Cardiac muscle cell (in vitro differentiated cells and primary cell): ENCODE measurements at places on chromosomes 13 and 19. TPM values are rescaled to one million over a fixed set of nuclear protein-coding genes. Genes with fewer than 3 reads are reported as not detected.
A peak's percentile ranks its signal among the peaks of the same experiment; 100 is the strongest.

GRCh38 chr13:80171096-80171495, 169.8 kb downstream of the SPRY2 start:
- H3K4me3 ChIP-seq: no peak overlapping the region
- no peaks in the 10 kb centered on the region for H3K27me3 ChIP-seq
- no peak for DNase-seq
- H3K4me1 ChIP-seq: peaks cover 10% of the 10 kb centered on the region
- no peak overlapping the region for H3K27ac ChIP-seq

GRCh38 chr19:34254698-34255432, 511 bp downstream of the GARRE1 start:
- peak overlapping the region; percentile 71 for H3K4me3 ChIP-seq
- peaks cover 5% of the 10 kb centered on the region for H3K4me1 ChIP-seq
- H3K27me3 ChIP-seq: no peaks in the 10 kb centered on the region
- H3K36me3 ChIP-seq: no peaks in the 10 kb centered on the region
- peak overlapping the region; percentile 92 for H3K27ac ChIP-seq

- no peak overlapping the region for H3K4me3 ChIP-seq
- H3K27ac ChIP-seq: no peak overlapping the region
- no peaks in the 10 kb centered on the region for H3K4me1 ChIP-seq
- no peaks in the 10 kb centered on the region for H3K27me3 ChIP-seq
- H3K36me3 ChIP-seq: peaks cover 2% of the 10 kb centered on the region
Measured at GRCh38 chr19:46670813-46671212, 9.8 kb upstream of the DACT3 start.

DNA sequence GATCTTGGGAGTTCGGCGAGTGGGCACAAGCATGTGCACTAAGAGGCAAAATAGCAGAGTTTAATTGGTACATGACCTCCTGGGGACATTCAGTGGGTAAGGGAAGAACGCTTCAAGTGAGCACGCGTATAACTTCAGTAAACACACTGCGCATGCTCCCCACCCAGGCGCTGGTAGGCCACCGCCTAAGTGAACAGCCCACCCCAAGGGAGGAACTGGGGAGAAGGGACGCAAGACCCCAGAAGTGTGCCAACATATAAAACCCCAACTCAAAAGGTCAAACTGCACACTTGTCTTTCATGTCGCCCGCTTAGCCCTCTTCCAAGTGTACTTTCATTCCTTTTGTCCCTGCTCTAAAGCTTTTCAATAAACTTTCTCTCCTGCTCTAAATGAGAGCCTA, 10.5 kb upstream of the NTN5 start:
- no peaks in the 10 kb centered on the region for H3K36me3 ChIP-seq
- no peak overlapping the region for H3K4me3 ChIP-seq
- DNase-seq: peak; percentile 65
- no peaks in the 10 kb centered on the region for H3K27me3 ChIP-seq
- H3K27ac ChIP-seq: no peak overlapping the region
- no peaks in the 10 kb centered on the region for H3K4me1 ChIP-seq

- DNase-seq: no peak
- no peaks in the 10 kb centered on the region for H3K27me3 ChIP-seq
- H3K4me1 ChIP-seq: no peaks in the 10 kb centered on the region
- H3K27ac ChIP-seq: no peak overlapping the region
- no peaks in the 10 kb centered on the region for H3K36me3 ChIP-seq
- H3K4me3 ChIP-seq: no peak overlapping the region
Measured at GRCh38 chr13:106819413-106820180, 251.7 kb upstream of the ARGLU1 start.

GRCh38 chr19:5974721-5975387, 3.1 kb downstream of the RANBP3 start:
- no peak overlapping the region for H3K4me3 ChIP-seq
- peak overlapping the region; percentile 16 for H3K27ac ChIP-seq
- H3K36me3 ChIP-seq: no peaks in the 10 kb centered on the region
- peaks cover 3% of the 10 kb centered on the region for H3K4me1 ChIP-seq
- DNase-seq: no peak

GRCh38 chr19:10333758-10334587, 644 bp upstream of the RAVER1 start:
- no peaks in the 10 kb centered on the region for H3K27me3 ChIP-seq
- peak overlapping the region; percentile 18 for H3K27ac ChIP-seq
- peaks cover 8% of the 10 kb centered on the region for H3K36me3 ChIP-seq
- peaks cover 4% of the 10 kb centered on the region for H3K4me1 ChIP-seq
- peak; percentile 5 for DNase-seq

DNA sequence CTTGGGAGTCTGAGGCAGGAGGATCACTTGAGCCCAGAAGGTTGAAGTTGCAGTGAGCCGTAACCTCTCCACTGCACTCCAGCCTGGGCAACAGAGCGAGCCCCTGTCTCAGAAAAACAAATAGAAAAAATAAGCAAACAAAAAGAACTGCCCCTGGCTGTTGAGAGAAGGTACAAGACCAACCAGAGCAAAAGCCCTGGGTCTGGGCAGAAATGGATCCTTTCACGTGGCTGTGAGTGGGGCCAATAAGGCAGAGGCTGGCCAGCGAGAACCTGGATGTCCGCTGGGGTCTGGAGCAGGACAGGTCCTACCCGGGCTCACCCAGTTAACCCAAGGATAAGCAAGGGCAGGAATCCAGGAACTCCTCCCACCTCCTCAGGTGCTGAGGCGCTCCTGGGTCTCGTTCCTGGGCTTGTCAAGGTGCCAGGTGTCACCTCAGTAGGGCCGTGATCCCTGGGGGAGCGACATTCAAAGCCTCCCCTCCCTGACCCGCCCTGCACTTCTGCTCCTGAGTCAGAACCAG, 4.7 kb upstream of the SLC5A5 start:
- no peaks in the 10 kb centered on the region for H3K4me1 ChIP-seq
- H3K4me3 ChIP-seq: no peak overlapping the region
- H3K27ac ChIP-seq: no peak overlapping the region
- peaks cover 20% of the 10 kb centered on the region for H3K36me3 ChIP-seq
- DNase-seq: no peak
- peaks cover 20% of the 10 kb centered on the region for H3K27me3 ChIP-seq

- no peak for DNase-seq
- H3K27ac ChIP-seq: no peak overlapping the region
- no peaks in the 10 kb centered on the region for H3K4me1 ChIP-seq
- H3K27me3 ChIP-seq: no peaks in the 10 kb centered on the region
- peaks cover 90% of the 10 kb centered on the region for H3K36me3 ChIP-seq
Measured at GRCh38 chr19:10686661-10687517, 14.3 kb upstream of the QTRT1 start.

DNA sequence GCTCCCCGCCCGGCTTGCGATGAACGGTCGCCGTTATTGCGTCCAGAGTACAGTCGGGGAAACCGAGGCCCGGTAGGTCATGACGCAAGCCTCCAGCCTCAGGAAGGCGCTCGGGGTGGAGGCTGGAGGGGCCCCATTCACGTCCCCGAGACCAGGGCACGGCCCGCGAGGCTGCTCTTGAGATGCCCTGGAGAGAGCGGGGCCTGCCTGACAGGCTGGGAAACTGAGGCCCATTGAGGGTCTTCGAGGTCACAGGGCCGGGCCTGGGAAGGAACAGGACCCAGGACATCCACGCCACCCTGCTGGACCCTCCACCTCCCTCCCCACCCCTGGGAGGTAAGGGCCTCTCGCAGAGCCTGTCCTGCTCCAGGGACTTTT, 367 bp downstream of the NDUFS7 start:
- peak overlapping the region; percentile 95 for H3K27ac ChIP-seq
- no peak for DNase-seq
- H3K36me3 ChIP-seq: peaks cover 3% of the 10 kb centered on the region
- no peaks in the 10 kb centered on the region for H3K27me3 ChIP-seq

GRCh38 chr19:1847684-1848398, 442 bp downstream of the REXO1 start:
- H3K4me3 ChIP-seq: peak overlapping the region; percentile 99
- H3K36me3 ChIP-seq: no peaks in the 10 kb centered on the region
- H3K4me1 ChIP-seq: peaks cover 12% of the 10 kb centered on the region
- DNase-seq: peak; percentile 73
- H3K27me3 ChIP-seq: no peaks in the 10 kb centered on the region
- peak overlapping the region; percentile 100 for H3K27ac ChIP-seq

DNA sequence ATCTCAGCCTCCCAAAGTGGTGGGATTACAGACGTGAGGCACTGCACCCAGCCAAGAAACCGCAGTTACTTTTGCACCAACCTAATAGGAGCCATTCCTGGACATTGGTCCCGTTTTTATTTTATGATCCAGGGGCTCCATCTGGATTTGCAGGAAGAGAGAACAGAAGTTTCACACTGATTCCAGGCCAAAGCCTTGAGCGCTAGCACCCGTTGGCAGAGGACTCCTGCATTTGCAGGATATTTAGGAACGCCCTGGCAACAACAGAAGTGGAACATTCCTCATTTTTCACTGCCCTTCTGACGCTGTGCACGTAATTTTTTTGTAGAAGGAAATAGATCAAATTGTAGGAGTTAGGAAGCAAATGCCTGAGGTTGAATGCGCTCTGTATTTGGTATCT, 11.7 kb upstream of the SULT2A1 start:
- no peaks in the 10 kb centered on the region for H3K27me3 ChIP-seq
- H3K4me3 ChIP-seq: no peak overlapping the region
- H3K36me3 ChIP-seq: no peaks in the 10 kb centered on the region
- no peak for DNase-seq
- no peaks in the 10 kb centered on the region for H3K4me1 ChIP-seq
- H3K27ac ChIP-seq: no peak overlapping the region

DNA sequence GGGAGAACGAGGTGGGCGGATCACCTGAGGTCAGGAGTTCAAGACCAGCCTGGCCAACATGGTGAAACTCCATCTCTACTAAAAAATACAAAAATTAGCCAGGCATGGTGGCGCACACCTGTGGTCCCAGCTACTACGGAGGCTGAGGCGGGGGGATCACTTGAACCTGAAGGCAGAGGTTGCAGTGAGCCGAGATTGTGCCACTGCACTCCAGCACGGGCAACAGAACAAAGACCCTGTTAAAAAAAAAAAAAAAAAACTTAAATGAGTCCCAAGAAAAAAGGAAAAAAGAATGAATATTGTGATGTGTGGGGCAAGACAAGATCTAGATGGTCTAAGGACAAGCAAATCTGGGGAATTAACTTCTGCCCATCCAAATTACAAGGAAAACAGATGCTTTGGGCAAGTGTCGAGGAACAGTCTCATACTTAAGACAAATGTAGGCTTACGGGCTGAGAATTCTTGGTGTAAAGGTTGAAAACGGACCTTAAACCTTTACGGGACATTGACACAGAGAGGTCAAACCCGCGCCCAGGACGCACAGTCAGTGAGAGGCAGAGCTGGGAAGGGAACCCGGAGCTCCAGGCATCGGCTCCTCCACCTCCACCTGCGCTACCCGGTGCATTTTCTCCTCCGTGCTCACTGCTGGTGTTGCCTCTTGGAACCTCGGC, 656 bp upstream of the ZNF324 start:
- no peaks in the 10 kb centered on the region for H3K36me3 ChIP-seq
- peak overlapping the region; percentile 71 for H3K4me3 ChIP-seq
- no peaks in the 10 kb centered on the region for H3K4me1 ChIP-seq
- DNase-seq: no peak
- no peak overlapping the region for H3K27ac ChIP-seq
- no peaks in the 10 kb centered on the region for H3K27me3 ChIP-seq

DNA sequence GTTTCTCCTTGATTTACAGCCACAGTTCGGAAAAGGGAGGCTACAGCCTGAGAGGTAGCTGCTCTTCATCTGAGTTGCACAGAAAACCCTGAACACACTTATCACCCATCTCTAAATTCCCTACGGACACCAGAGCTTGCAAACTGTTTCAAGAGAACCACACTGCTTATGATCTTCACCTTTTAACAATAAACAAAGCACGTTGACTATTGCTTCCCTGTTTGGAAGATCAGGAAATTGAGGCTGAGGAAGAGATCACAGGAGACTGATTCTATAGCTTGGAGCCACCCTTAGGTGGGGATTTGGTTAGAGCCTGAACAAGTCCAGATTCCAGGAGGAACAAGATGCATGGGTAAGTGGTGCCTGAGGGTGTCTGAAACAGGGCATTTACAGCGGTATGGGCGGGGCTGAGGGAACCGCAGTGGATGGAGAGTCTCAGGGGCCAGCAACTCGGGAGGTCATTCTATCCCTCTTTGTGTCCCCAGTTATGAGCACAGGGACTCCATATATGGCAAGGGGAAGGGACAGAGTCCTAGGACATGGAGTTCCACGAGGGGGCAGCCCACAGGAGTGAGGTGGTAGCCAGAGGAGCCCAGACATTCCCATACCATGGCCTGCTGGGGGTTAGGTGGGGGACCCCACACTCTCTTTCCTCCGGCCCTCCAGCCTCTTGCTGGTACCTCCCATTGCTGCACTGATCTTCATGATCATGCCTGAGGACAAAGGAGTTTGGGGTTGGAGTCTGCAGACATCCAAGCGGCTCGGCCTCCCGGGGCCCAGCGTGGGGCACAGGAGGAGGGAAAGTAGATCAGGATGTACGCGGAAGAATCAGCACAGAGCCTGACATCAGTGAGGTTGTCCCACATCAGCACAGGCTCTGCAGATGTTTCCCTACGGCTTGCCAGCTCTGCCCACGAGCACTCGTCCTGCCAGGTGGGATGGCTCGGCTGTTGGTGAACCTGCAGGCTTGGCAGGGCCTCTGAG, 162.3 kb upstream of the ZNF536 start:
- no peak overlapping the region for H3K27ac ChIP-seq
- no peak for DNase-seq
- no peaks in the 10 kb centered on the region for H3K4me1 ChIP-seq
- no peaks in the 10 kb centered on the region for H3K27me3 ChIP-seq
- H3K4me3 ChIP-seq: no peak overlapping the region

DNA sequence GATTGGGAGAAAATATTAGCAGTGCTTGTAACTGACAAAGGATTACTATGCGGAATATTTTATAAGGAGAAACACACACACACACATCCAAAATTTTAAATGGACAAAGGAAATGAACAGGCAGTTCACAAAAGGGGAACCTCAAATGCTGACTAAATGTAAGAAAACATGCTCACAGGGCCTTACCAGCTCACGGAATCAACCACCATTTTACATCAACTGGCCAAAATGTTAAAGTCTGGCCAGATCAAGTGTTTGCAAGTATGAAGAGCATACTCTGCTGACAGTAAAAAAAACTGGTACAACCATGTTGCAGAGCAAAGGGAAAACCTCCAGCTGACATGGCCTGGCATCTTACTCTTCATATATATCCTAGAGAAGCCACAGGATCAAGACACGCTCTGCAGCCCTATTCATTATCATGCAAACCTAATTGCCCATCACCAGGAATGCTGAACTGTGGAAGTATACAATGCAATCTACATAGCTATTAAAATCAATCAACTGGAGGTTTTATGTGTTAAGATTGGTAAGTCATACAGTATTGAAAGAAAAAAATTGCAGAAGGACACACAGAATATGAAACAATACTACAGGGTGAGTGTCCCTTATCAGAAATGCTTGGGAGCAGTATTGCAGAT, 124.4 kb downstream of the RNF17 start:
- no peak overlapping the region for H3K27ac ChIP-seq
- no peak for DNase-seq
- no peaks in the 10 kb centered on the region for H3K27me3 ChIP-seq
- H3K4me1 ChIP-seq: no peaks in the 10 kb centered on the region
- H3K4me3 ChIP-seq: no peak overlapping the region
- no peaks in the 10 kb centered on the region for H3K36me3 ChIP-seq

The ZNF154 gene
- total RNA-seq: 14.0 and 20.1 TPM in 2 replicates

The C1QTNF9 gene
- total RNA-seq: 0.12 TPM in 1 of 2 replicates, not detected in the other

The KLK14 gene
- total RNA-seq: 0.24 TPM in 1 of 2 replicates, not detected in the other

The FOXA3 gene
- total RNA-seq: 0.49 and 1.6 TPM in 2 replicates

The PRR22 gene
- total RNA-seq: 3.6 and 4.9 TPM in 2 replicates

The SOX1 gene
- total RNA-seq: not detected in 2 replicates

The KLK12 gene
- total RNA-seq: not detected in 2 replicates

The MAMSTR gene
- total RNA-seq: 3.5 and 4.7 TPM in 2 replicates

The MUC16 gene
- not detected in 2 replicates for total RNA-seq

The SMIM44 gene
- total RNA-seq: not detected in 2 replicates

The PRTN3 gene
- total RNA-seq: 0.60 TPM in 1 of 2 replicates, not detected in the other

The ZNF555 gene
- 8.7 and 9.5 TPM in 2 replicates for total RNA-seq
